ENCODE measurements at places on chromosomes 13 and 19.
A peak's percentile ranks its signal among the peaks of the same experiment; 100 is the strongest.

- DNase-seq, result no peak
These were observed 107.2 kb upstream of the MLNR start for GRCh38 chr13:49112782-49113525.

GRCh38 chr19:57815247-57816075, 748 bp upstream of the ZNF552 start:
- DNase-seq, result no peak

DNA sequence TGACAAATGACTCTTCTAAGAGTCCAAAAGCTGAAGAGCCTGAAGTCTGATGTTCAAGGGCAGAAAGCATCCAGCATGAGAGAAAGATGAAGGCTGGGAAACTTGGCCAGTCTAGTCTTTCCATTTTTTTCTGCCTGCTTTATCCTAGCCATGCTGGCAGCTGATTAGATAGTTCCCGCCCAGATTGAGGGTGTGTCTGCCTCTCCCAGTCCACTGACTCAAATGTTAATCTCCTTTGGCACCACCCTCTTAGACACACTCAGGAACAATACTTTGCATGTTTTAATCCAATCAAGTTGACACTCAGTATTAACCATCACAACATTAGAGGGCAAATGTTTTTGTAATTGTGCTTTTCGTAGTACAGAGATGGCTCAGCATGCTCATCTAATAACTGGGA, 267.5 kb upstream of the KLHL1 start:
- no peak for DNase-seq

GRCh38 chr13:23637829-23638228, 67.6 kb downstream of the TNFRSF19 start:
- no peak for DNase-seq

DNA sequence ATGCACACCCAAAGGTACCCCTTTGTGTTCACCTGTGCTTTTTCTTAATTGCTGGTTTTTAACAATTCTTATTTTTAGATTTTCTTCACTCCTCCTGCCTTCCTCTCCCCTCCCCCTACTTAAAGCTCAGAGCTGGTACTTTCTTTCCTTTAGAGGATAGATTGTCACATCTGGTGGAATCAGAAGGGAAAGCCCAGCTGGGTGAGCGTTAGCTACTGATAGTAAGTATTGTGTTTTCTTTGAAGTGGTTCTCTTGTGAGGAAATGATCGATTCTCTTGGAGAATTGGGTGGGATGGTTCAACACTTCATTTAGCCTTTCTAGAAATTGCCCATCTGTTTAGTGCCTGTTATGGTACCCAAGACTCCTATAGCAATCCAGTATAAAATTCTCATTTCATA, 84.8 kb downstream of the FLT1 start:
- no peak for DNase-seq

GRCh38 chr19:35549174-35549788, 3.9 kb downstream of the TMEM147 start:
- DNase-seq, result peak; percentile 29

GRCh38 chr13:66560189-66560588, 669.9 kb downstream of the PCDH9 start:
- DNase-seq, result no peak

DNA sequence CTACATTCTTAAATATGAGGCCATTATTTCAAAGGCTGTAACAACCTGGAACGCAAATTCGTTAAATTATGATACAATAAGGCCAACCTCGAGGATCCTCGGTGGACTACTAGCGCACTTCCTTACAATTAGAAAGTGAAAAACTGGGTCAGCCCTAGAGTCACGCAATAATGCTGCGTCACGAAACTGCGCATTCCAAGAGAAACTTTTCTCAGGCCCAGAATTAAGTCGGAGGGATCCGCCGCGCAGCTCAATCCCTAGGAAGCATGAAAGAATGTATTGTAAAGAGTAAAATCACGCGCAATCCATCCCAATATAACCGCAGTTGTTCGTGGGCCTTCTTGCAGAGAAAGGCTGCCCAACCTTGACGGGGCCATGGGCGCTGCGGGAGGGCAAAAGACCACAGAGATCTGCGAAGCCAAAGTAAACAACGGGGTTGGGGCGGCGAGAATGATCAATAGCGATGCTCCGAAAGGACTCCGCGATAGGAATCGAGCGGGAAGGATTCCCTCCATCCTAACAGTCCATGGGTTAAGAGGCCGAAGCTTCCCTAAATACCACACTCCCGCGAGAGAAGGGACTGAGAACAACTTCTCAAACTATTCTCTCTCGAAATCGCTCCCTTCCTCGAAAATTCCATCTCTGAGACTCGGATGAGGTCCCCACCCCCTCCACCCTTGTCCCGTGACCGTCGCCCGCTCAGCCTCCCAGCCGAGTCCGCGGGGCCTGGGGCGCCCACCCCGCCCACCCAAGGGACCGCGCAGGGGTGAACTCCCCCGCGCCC, 564 bp downstream of the SPART start:
- peak; percentile 17 for DNase-seq

- no peak for DNase-seq
These were observed 6.0 kb downstream of the PNMA8B start for GRCh38 chr19:46489445-46490272.

DNA sequence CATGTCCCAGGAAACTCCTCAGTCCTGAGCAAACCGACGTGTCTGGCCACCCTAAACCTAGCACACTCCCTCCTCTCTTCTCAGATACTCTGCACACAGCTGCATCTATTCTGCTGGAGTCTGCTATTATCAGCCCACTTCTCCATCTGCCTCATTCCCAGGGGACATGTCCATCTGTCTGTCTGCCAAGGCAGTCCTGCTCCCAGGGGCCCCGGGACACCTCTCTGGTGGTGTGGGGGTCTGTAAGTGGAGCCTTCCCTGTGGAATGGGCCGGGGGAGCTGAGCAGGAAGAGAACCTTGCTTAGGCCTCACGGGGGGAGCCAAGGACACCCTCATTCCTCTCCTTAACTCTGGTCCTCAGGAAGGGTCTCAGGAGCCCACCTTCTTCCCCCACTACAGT, 72.7 kb downstream of the ERICH6B start:
- no peak for DNase-seq

DNA sequence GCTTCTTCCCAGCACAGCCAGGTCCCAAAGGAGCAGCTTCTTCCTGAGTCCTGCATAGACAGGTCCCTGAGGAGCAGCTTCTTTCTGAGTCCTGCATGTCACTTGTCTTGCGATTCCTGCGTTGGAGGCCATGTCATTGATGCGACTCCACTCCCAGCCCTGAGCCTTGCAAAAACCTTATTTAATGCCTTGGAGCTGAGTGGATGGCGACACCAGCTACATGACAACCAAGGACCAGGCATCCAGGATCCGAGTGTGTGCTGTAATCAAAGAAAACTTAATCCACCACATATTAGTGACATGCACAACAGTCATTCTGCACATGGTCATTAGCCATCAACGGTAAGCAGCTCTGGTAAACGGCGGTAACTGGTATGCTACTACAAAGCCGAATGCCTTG, 315.8 kb downstream of the TEX29 start:
- no peak for DNase-seq

DNA sequence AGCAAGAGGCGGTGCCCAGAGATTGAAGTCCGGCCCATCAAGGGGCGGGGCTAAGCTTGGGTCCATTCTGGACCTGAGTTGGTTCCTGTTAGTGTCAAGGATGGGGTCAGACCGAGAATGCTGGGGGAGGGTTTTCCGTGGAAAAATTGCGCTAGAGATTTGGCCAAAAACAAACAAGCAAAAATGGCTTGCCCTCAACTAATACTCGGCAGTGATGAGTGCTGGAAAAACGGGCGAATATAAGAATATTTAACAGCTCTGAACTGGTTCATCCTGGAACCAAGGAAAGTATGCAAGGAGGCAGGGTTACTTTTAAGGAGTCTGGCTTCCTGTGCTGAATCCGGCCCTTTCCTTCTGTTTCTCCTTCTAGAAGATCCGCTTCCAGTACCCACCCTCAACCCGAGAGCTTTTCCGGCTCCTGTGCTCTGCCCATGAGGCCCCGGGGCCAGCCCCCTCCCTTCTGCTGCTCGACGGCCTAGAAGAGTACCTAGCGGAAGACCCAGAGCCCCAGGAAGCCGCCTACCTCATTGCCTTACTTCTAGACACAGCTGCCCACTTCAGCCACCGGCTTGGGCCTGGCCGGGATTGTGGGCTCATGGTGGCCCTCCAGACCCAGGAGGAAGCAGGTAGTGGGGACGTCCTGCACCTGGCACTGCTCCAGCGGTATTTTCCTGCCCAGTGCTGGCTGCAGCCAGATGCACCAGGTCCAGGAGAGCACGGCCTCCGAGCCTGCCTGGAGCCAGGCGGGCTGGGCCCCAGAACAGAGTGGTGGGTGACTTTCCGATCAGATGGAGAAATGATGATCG, 880 bp downstream of the SWSAP1 start:
- DNase-seq, result peak; percentile 81

DNA sequence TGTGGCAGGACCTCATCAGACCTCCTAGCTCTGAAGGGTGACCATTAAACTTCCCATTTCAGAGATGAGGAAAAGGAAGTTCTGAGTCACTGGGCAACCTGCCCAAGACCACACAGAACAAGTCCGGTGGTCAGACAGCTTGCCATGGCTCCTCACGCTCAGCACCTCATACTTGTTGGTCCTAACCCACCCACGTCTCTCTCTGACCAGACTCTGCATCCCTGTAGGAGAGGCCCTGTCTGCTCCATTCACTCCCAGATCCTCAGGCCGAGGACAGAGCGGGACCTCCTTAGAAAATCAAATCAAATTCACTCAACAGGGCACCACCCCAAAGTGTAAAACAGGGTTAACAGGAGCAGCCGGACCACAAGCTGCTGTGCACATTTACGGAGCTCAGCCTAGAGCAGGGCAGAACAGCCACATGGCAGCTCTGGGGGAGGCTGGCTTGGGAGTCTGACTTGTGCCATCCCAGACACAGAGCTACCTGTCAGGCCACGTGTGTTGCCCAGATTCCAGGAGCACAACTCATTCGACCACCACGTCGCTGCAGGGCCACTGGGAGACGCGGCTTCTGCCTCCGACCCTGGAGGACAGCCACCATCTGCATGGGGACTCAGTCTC, 1.7 kb downstream of the MIER2 start:
- no peak for DNase-seq

- no peak for DNase-seq
These were observed 37.9 kb downstream of the N4BP2L1 start for GRCh38 chr13:32390048-32390447.

DNA sequence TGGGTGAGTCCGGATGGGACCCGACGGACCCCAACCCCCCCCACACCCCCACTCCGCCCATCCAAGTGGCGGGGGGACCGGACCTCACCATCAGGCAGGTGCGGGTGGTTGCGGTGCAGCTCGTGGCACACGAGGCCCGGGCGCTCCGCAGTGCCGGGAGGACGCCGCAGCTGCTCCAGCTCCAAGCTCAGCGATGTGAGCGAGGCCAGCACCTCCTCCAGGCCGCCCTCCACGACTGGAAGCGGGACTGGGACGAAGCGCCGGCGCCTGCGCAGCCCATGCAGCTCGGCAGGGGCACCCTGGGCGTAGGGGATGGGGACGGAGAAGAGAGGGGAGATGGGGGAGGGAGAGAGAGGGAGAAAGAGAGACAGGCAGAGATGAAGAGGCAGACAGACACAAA, 30.1 kb upstream of the OLFM2 start:
- DNase-seq, result no peak

DNA sequence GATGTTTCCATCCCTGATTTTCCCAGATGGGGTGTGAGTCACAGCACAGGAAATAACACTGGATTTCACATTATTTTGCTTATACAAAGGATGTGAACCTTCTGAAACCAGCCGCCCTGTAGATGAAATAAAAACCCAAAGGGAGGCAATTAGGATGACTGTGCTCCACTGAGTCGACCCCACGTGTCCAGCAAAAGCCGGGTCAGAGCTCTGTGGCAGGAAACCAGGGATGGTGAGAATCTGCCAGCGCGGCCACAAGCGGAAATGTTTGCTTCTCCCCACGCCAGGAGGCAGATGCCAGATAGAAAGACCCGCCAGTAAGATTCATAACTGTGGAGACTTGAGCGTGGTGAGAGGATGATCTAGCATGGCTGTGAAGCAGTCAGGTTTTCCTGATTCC, 764.4 kb downstream of the LIG4 start:
- no peak for DNase-seq

GRCh38 chr19:50893047-50893736, 18.0 kb downstream of the KLK4 start:
- DNase-seq, result no peak

- no peak for DNase-seq
These were observed 17.8 kb downstream of the HNRNPM start for GRCh38 chr19:8462571-8462970.

- DNase-seq, result no peak
These were observed 35.8 kb upstream of the PCDH17 start for GRCh38 chr13:57595775-57596174.

- no peak for DNase-seq
These were observed 9.2 kb upstream of the ZNF358 start for GRCh38 chr19:7506385-7507328.

Measured in NCI-H510A treated with DMSO at 0.1 percent for 48 hours (cell line).